ENCODE measurements at places on chromosomes 3 and 15.
A peak's percentile ranks its signal among the peaks of the same experiment; 100 is the strongest.

- DNase-seq = no peak
Observed at GRCh38 chr15:99762288-99762687, 29.1 kb upstream of the LYSMD4 start.

DNA sequence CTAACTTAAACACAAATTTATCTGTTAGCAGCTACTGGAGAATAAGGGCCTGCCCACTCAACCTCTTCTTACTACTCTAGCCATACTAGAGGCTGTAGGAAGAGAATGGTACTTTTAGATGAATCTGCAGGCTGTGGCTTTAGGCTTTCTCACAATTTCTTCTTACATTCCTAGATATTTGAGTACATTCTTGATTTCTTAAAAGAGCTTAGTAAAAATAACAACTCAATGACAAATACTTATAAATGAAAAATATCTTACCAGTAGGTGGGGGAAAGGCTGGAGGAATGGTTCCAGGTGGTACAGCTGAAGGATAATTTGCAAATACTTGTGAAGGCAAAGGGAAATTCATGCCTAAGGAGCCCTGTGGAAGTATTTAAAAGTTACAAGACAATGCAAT, 92.9 kb upstream of the GK5 start:
- DNase-seq = no peak

GRCh38 chr15:69434679-69435078, 17.9 kb upstream of the RPLP1 start:
- DNase-seq = no peak

- peak; percentile 35 for DNase-seq
Observed at GRCh38 chr15:50828610-50829206, 63.2 kb upstream of the SPPL2A start.

DNA sequence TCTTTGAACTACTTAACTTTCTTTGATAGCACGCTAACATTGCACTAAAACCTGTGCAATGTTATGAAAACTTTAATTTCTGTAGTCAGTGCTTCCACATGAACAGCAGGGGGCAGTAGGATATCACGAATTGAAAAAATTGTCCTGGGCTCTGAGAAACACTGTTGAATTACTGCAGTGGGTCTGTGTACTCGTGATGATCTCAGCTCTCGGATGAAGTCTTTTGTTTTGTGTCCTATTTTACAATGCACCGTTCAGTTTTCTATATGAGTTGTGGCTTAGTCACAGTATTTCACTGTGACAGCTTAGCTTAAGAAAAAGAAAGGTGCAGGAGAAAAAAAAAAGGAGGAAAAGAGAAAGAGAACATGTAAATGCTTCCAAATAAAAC, 141.3 kb upstream of the CCDC54 start:
- peak; percentile 66 for DNase-seq

DNA sequence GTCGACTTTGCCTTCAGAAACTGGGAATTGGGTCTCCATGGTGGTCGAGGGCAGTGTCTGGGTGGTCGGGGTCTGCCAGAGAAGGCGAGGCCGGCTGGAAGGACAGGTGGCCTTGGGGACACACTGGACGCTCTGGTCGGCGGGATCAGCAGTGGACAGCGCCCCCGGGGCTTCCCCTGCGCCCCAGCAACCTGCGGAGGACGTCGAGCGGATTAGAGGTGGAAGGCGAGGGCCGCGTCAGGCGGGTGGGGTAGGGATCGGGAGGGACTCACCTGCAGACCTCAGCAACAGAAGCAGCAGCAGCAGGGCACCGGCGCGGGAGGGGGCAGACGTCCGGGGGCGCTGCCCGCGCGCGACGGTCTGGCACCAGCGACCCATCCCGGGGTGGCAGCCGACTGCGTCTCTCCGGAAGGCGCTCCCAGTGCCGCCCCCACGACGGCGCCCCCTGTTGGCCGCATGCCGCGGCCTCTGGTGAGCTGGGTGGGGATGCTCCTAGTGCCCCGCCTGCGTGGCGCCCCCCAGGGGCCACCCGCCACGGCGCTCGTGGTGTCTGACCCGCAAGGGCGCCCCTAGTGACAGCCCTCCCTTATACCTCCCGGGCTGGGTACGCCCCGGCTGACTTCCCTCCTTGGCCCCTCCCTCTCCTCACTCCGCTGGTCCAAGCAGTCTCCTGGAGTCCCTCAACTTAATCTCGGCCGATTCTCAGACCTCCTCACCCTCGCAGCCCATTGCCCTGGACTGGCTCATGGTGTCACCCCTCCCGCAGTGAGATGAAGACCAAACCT, at the start of gene PRSS50:
TSS of gene PRSS50 (minus strand) at position 423 of the 785 bp plus-strand sequence. CDS start at position 378, 45 bp downstream.
- no peak for DNase-seq

DNA sequence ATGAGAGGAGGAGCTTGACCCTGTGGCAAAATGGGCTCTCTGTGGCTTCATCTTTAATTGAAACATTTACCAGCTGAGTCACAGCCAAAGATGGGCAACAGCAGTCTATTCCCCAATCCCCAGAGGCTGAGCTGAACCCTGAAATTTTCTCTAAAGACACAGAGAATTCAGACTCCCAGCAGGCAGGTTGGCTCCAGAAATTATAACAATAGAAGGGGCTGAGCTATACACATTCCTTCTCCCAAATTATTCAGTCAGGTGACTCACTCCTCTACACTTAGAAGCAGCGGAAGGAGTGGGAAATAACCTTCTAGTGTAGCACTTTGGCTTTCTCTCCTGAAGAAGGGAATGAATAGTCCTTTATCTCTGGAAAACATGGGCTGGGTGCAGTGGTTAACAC, 264.3 kb upstream of the ARHGEF26 start:
- no peak for DNase-seq

- no peak for DNase-seq
Observed at GRCh38 chr15:28885630-28886430, at the start of gene APBA2. Gene APBA2, plus strand, starts transcription at chr15:28885974. Its CDS starts 167,911 bp downstream, at chr15:29053885.

- DNase-seq = no peak
Observed at GRCh38 chr15:44087578-44088465, 107.2 kb downstream of the FRMD5 start.

GRCh38 chr3:181458857-181459256, 252.9 kb upstream of the SOX2 start:
- DNase-seq = no peak
